ENCODE measurements at places on chromosomes 12 and 14.

DNA sequence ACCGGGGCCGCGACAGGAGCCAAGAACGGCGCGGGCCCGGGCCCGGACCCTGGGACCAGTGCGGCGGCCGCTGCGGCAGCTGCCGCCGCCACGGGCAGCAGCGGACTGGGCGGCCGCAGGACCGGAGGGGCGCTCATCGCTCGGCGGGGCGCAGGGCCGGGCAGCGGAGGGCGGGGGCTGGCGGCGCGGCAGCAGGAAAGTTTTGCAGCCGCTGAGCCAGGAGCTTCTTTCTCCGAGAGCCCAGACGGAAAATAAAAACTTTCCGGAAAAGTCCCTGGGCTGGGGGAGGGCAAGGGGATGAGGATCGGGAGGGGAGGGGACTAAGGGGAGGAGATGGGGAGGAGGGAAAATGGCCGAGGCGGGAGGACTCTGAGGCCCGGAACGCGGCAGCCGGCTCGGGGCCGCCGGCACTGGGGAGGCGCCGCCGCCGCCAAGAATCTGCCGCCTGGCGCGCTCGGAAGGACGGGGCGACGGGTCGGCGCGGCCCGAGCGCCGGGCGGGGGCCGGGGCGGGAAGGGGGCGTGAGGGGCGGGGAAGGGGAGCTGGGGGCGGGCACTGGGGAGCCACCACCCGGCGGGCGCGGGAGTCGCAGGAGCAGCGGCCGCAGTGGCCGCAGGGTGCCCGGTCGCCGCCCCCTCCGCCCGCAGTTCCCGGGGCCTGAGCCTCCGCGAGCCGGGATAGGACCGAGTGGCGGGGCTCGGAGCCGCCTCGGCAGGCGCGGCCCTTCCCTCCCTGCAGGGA, at the start of gene PRKD1:
PRKD1 (minus strand) TSS at position 472 of the 741 bp plus-strand sequence.
- DNase-seq: peak; percentile 83

DNA sequence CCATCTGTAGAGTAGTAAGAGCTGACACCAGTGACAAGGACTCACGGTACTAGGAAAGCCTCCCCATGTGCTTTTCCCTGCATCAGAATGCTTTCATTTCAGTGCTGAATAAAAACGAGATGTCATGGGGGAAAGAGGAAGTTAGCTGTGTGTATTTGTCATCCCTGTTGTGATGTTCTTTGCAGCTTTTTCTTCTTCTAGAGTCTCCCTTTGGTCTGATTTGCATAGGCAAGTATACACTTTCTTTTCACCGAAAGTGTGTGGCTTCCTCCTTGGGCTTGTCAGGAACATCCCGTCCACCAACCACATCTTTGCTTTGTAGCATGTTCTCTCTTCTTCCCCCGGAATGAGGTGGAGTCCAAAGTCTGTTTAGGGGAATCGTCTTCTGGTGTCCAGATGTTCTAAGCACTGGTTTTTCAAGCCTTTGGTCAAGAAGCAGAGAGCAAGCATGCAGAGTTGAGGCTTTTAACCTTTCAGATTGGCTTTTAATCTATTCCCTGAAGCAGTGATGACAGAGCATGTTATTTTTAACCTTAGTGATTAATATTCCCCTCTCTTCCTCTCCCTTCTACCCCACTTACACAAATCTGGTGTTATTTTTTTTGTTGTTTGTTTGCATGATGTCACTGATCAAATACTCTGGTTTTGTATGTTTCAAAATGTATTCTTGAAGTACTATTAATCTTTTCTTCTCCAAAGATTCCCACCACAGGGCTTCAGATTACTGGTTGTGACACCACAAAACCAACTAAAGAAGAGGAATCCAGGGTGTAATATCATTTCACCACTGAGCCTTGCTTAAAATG, 163.4 kb downstream of the SAMD4A start:
- DNase-seq: peak; percentile 72

DNA sequence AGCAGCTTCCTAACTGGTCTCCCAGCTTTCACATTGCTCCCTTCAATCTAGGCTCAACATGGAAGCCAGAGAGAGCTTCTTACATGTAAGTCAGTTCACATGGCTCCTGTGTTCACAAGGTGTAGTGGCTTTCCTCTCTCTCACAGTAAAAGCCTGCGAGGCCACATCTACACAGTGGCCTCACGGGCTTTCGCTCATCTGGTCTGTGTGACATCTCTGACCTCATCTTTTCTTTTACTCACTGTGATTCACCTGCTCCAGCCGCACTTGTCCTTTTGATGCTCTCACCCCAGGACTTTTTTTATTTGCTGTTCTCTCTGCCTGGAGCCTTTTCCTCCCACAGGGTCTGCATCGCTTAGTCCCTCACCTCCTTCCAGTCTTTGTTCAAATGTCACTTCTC, 122.1 kb downstream of the SLC5A8 start:
- no peak for DNase-seq

DNA sequence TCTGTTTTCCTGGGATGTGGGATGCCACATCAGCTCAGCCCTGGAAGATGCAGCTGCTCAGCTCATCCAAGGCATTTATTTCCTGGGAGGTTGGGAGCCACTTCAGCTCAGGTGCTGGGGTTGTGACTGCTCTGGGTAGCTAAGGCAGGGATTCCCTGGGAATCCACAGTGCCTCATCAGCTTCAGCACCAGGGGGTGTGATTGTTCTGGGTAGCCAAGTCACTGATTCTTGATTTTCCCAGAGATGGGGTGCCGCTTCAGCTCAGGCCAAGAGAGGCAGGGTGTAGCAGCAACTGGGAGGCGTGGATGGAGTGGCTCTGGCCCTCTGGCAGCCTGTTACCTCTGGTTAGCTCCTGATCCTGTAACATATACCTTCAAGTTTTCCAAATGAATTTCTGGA, 81.3 kb upstream of the PRMT8 start:
- no peak for DNase-seq

DNA sequence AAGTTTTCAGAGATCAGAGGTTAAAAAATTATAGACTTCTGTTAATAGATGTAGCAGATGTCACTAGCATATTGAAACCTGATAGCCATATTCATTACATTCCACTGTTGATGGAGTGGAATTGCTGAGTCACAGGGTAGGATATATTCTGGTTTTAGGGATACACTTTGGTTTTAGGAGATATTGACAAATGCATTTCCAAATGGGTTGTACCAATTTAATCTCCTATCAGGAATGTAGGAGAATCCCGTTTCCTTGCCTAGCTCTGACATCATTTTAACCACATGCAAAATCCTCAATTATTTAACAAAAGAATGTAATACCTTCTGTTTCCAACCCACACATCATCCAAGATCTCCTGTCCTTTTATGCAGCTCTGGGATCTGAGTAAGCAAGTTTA, 30.7 kb upstream of the ESR2 start:
- peak; percentile 8 for DNase-seq

DNA sequence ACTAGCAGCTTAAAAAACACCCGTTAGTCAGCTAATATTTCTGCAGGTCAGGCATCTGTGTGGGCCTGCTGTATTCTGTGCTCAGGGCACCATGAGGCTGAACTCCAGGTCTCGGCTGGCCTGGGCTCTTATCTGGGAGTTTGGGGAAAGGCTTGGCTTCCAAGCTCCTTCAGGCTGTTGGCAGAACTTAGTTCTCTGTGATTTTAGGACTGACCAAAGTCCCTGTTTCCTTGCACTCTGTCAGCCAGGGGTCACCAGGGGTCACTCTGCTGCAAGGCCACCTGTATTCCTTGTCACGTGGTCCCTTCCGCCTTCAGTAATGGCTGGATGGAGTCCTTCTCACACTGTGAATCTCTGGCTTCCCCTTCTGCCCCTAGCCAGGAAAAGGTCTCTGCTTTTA, 586.4 kb downstream of the AACS start:
- no peak for DNase-seq

- DNase-seq: peak; percentile 20
These were observed 58.3 kb upstream of the HECTD1 start for GRCh38 chr14:31265701-31266398.
